Omental fat pad (tissue), 4 donors: ENCODE measurements at places on chromosomes 12 and 14.

GRCh38 chr14:55309761-55310365, 38.6 kb downstream of the FBXO34 start:
- no peak for DNase-seq

GRCh38 chr12:125110641-125111360, 45.6 kb downstream of the AACS start:
- no peak for DNase-seq

DNA sequence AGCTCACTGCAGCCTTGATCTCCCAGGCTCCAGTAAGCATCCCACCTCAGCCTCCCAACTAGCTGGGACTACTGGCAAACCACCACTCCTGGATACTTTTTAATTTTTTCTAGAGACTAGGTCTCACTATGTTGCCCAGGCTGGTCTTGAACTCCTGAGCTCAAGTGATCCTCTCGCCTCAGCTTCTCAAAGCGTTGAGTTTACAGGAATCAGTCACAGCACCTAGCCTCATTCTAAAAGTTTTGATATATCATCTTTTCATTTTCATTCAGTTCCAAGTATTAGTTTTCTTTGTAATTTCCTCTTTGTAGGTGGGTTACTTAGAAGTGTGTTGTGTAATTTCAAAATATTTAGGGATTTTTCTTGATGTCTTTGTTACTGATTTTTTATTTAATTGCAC, 9.6 kb downstream of the CBX5 start:
- no peak for DNase-seq

DNA sequence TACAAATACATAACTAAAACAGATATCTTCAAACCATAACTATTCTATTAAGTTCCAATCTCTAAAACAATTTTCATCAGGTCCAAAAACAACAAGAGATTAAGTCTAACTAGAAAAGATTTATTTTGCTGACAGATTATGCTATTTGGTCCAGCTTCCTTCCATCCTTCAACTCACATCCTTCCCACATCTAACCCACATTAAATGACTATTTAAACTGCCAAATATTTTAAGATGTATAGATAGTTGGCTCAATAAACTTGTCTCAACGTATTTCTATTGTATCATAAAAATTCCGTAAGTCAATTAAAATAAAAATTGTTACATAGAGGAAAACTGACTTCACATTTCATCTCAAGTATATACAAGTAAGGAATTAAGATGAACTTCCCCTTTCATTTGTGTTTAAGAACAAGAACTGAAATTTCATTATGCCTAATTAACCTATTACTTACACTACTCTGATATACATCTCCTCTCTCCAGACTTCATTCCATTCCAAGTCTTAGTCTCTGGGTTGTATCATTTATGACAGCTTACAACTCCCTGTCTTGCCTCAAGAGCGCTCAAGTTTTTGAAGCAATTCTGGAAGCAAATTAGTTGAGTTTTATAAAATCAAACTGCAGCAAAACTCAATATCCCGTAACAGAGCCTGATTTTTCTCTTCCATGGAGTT, 25.4 kb downstream of the PAWR start:
- no peak for DNase-seq

DNA sequence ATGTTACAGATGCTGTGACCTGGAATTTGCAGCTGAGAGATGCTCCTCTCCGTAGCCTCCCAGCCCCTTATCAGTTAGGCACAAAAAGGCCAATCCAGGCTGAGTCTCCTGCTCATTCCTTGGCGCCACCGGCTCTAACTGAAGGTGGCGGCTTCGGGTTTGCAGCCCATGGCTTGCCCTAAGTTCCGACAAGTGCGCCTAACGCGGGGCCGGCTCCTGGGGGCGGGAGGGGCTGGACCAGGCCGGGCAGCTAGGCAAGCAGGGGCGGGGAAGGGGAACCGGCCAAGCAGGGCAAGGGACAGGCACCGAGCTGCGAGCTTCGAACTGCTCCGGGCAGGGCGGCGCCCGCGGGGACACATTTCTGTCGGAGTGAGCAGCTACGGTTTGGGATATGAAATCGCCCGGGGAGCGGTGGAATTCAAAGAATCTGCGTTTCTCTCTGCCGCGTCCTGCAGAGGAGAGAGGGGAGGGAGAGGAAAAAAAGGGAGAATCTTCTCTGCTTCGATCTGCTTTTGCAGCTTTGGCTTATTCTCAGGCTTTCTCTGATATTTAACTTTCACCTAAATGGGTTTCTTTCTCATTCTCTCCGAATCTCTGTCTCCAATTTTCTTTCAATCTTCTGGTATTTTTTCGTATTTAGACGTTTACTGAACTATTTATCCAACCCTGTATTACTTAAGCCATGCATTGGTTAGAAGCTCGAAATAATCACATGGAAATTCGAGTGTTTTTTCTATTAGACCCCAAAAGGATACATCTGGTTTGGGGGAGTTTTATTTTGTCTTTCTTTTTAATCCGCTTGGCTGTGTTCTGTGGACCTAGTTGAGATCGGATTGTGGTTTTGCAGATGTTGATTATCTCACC, 1.6 kb upstream of the HOXC12 start:
- no peak for DNase-seq

GRCh38 chr12:30643366-30643765, 52.3 kb downstream of the IPO8 start:
- DNase-seq, result no peak

- DNase-seq, result no peak
Observed at GRCh38 chr12:99381992-99382391, 265.6 kb upstream of the GARIN6 start.

DNA sequence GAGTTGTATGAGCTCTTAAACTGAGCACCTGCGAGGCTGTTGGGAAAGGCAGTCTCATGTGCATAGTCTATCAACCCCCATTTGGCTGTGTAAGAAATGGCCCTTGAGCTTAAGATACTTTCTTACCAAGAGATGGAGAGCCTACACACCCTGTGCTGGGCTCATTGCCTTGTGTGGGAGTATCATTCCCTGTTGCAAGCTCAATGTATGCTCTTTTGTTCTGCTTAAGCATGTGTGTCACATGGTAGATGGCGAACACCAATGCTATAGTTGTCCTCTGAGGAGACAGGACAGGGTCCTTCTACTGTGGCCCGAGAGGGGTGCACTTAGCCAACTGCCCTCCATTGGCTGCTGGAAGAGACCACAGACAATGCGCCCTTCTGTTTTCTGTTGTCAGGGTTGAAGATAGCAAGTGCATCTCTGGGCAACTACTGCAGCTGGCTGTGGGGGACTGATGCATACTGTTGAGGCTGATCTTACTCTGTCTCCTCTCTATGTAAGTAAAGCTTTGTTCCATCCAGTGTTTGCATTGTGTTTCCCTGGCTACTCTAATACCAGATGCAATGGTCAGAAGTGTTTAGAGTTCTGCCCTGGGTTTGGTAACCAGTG, 79.5 kb downstream of the PTPRB start:
- no peak for DNase-seq

GRCh38 chr14:52730709-52731111, 744 bp downstream of the STYX start:
- DNase-seq, result no peak

DNA sequence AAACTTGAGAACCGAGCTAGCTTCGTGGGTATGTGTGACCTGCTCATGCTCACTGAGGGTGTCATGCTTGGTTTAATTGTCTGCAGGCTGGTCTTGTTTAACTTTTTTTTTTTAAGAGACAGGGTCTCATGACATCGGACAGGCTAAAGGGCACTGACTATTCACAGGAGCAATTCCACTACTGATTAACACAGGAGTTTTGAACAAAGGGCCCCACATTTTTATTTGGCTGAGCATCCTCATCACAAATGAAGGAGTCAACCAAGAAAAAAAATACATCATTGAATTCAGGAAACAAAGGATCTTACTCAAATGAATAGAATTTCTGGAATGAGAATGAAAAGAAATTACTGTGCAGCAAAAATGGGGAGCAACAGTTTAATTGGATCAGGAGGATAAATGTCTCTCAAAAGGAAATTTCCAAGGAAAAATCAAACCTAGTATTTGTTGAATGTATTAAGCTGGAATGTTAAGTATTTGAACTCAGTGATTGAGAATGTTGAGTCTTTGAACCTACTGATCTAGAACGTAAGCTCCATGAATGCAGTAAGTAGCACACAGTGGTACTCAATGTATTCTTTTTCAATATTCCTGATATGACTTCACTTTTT, 20.8 kb upstream of the PYROXD1 start:
- no peak for DNase-seq

- no peak for DNase-seq
Observed at GRCh38 chr12:66984962-66985361, 284.2 kb upstream of the CAND1 start.

GRCh38 chr14:77265187-77265515, 5.9 kb downstream of the NGB start:
- DNase-seq, result no peak

- no peak for DNase-seq
Observed at GRCh38 chr12:2409656-2410265, 357.0 kb downstream of the CACNA1C start.

GRCh38 chr14:69666690-69667211, 55.4 kb downstream of the SUSD6 start:
- DNase-seq, result no peak

- DNase-seq, result no peak
Observed at GRCh38 chr14:71060274-71060673, 153.0 kb downstream of the PCNX1 start.

- no peak for DNase-seq
Observed at GRCh38 chr14:102539544-102540314, 30.2 kb upstream of the ANKRD9 start.

GRCh38 chr12:64240781-64241180, 18.7 kb upstream of the KICS2 start:
- DNase-seq, result no peak

DNA sequence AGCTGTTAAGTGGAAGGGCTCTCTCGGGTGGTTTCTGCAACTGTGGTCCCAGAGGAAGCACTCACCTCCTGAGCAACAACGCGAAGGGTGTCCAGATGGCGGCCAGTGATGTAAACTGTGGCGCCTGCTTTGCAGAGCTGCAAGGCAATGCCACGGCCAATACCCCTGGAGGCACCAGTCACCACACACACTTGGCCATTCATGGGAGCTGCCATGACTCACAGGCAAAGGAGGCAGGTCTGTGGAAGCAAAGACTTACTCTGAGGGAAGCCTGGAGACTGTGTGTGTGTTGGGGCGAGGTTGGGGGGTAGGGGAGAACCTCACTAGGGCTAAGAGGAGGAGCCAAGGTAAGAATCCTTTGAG, 707 bp downstream of the DHRS1 start:
- no peak for DNase-seq

- no peak for DNase-seq
Observed at GRCh38 chr14:77037938-77038568, 9.5 kb upstream of the IRF2BPL start.

- no peak for DNase-seq
Observed at GRCh38 chr14:99230208-99231151, 41.5 kb downstream of the BCL11B start.
